ENCODE measurements at places on chromosomes 1 and 21.

- no peak for DNase-seq
Observed at GRCh38 chr21:27425574-27425973, 458.7 kb upstream of the ADAMTS5 start.

- DNase-seq, result no peak
Observed at GRCh38 chr1:39540504-39541031, 36.0 kb downstream of the PABPC4 start.

DNA sequence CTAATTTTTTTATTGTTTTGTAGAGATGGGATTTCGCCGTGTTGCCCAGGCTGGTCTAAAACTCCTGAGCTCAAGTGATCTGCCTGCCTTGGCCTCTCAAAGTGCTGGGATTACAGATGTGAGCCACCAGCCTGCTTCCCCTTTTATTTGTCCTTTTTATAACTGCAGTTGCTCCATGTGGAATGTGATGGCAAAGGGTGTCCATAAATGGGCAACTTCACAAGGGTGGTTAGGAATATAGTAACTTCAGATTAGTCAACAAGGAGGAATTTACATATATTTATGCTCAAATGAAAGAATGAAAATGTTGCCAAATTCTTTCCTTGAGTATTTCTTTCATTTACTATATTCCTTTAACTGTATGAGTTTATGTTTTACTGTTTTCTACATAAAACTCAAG is 182.9 kb downstream of the BACH1 start:
- no peak for DNase-seq

- no peak for DNase-seq
Observed at GRCh38 chr1:195376190-195376589, 1232.0 kb downstream of the KCNT2 start.

- no peak for DNase-seq
Observed at GRCh38 chr1:66300280-66300971, 233.5 kb upstream of the SGIP1 start.

DNA sequence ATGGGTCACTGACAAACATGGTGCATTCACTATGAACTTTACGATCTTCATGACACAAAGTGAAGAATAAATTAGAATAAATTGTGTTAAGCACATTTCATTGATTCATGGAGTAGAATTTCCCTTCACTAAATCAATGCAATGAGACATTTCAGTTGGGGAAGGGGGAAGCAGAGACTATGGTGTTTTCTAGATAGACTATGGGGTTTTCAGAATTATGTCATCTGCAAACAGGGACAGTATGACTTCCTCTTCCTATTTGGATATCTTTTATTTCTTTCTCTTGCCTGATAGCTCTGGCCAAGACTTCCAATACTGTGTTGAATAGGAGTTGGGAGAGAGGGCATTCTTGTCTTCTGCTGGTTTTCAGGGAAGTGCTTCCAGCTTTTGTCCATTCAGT is 80.0 kb upstream of the C1orf105 start:
- DNase-seq, result no peak

DNA sequence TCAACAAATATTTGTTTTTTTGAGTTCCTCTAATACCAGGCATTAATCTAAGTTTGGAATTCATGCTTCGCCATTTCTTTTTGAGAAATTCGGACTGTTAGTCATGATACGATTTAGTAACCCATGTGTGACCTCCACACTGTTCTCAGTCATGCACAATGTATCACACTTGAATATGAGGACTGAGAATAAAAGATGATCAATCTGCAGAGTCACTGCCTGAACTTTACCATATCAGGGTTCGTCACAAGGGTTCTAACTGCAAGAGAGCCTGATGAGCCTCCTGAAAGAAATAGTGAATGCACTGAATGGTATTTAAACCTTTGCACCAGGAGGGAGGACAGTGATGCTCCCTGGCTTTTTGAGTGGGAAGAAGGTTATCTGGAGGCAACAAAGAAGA is 10.9 kb upstream of the FASLG start:
- DNase-seq, result no peak

DNA sequence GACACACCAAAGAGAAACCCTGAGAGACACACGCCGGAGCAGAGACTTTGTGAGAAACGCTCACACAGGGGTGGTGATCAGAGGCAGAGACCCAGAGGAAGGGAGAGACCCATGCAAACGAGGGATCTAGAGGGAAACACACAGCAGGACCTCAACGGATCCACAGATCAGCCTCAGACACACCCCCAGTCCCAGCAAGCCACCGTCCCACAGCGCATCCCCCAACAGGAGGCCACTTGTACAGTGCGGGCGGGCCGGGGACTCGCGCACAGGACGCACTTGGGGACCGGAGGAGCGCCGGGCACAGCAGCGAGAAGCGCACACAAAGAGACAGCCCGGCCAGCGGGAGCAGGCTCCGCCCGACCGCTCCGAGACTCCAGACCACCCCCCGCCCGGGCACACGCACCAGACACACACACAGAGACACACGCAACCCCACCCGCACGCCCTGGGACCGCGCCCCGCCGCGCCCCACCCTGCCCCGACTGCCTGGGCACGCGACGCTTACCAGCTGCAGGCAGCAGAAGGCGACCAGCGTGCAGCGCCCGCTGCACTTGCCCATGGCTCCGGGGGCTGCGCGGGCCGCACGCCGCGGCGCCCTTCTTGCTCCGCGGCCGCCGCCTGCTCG is 587 bp downstream of the NKAIN1 start:
- DNase-seq, result no peak

- no peak for DNase-seq
Observed at GRCh38 chr1:200960236-200960947, 63.1 kb downstream of the KIF21B start.
